ENCODE measurements at places on chromosomes 1 and 21.

- DNase-seq = no peak
These were observed 138.6 kb upstream of the ERRFI1 start for GRCh38 chr1:8164670-8165069.

DNA sequence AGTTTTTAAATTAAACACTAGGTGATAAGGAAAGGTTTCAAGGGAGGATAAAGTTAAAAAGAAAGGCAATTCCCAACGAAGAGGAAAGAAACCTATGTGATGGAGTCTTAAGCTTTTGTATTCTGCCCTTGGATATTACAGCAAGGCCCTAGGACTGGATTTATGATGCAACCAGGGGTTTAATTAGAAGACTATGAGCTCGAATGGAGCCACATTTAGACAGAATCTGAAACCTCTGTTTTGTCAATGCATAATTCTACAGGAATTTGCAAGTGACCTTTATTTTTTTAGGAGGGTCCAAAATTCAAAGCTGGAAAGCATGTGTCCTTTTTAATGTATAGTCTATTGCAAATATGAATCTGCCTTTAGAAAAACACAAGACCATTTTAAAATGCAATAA lies 37.9 kb downstream of the TGFB2 start:
- DNase-seq = no peak

DNA sequence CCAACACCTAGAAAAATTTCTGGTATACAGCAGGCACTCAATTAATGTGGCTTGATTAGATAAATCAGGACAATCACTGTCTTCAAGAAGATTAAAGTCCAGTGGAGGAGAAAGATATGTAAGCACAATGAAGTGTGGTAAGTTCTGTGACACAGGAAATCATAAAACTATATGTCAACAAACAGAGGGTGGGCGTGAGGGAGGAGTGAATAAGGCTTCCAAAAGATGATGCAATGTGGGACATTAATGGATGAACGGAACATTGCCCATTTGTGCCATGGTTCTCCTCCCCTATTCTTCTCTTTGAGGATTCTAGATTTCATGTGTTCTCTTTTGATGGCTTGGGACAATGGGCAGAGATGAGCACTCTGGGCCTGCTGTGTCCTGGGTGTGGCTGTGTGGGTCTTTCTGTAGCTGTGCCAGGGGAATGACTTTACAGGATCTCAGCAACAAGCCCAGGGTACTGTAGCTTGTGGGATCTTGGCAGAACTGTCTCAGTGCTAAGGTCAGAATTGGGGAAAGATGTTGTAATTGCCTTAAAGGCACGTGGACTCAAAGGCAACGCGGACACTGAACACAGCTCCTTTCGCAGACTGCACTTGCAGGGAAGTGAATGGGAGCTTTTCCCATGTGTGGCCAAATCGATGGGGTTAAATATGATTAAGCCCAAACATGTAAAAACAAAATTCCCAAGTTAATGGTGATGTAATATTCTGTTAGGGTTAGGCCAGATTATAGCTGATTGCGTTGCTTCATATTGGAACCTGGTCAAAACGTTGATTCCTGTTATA lies 366.9 kb downstream of the TGFB2 start:
- DNase-seq = no peak

GRCh38 chr21:46097336-46098293 lies at the start of gene COL6A2:
Gene COL6A2, plus strand, starts transcription at chr21:46098112.
- no peak for DNase-seq

GRCh38 chr1:241376701-241377100 lies 19.7 kb upstream of the RGS7 start:
- DNase-seq = no peak

GRCh38 chr1:186059311-186059710 lies 315.7 kb downstream of the TPR start:
- no peak for DNase-seq

DNA sequence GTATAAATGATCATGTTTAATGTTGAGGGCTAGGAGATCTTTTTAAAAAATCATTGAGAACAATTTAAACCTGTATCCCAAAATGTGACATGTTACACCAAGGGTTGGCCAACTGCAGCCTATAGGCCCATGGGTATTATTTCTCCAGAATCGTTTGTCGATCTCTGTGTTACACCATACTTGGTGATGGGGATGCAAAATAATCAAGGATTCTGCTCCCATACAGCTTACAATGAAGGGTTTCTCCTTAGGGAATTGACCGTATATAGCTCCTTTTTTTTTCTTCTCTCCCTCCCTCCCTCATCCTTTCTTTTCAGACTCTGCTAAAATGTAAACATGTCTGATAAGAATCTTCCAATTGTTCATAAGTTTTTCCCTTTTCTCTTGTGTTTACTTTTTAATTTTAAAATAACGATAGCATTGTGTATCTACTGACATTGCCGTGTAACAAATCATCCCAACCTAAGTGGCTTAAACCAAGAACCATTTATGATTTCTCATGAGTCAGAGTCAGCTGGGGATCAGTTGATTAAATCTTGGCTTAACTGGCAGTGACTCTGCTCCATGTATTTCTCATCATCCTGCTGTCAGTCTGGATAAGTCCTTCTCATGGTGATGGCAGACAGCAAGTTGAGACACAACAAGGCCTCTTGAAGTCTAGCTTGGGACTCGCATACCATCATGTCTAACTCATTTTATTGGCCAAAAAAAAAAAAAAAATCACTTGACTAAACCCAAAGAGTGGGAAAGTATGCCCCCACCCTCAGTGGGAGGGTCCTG lies 48.0 kb downstream of the MARK1 start:
- DNase-seq = no peak

- peak; percentile 55 for DNase-seq
These were observed 166.1 kb downstream of the PDE4B start for GRCh38 chr1:65958561-65959350.

GRCh38 chr1:111190931-111191451 lies 9.5 kb downstream of the DENND2D start:
- DNase-seq = peak; percentile 8

- no peak for DNase-seq
These were observed 76.3 kb downstream of the LRRC53 start for GRCh38 chr1:74436078-74436477.

DNA sequence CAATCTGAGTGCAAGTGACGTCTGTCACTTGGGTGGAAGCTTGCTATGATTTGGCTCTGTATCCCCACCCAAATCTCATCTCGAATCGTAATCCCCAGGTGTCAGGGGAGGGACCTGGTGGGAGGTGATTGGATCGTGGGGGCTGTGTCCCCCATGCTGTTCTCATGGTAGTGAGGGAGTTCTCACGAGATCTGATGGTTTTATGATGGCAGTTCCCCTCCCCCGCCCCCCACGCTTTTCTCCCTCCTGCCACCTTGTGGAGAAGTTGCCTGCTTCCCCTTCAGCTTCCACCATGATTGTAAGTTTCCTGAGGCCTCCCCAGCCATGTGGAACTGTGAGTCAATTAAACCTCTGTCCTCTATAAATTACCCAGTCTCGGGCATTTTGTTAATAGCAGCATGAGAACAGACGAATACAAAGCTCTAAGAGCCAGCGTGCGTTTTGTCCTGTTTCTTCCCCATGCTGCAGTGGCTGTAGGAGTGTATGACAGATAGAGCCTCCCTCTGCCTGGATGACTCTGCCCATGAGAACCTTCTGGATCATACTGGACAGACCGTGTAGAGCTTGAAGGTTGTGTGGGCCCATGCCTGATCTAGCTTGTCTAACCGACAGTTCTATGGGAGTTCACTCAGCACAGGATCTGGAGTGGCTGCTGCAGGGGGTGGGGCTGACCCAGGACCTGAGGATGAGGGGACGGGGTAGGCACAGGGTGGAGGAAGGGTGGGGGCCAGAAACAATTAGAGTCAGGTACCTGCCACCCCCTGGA lies 139.7 kb upstream of the ERRFI1 start:
- DNase-seq = peak; percentile 10

DNA sequence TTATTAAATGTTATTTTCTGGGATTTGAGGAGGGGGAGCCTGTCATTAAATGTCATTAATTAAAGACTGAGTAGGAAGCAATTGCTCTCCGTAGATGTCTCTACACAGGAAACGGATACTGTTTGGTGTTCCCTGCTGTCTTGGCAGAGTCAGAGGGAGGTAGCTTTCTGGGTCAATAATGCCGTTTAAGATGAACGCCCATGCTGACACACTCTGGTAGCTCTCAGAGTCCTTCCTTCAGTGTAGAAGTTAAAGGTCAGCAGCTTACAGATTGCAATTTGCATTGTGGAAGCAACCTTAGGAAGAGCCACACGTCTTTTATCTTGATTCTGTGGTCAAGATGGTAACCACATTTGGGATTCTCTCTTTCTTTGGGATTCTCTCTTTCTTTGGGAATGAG lies 257.5 kb downstream of the KIF26B start:
- no peak for DNase-seq
